Caco-2 (cell line): ENCODE measurements at places on chromosomes 2 and 18. TPM values are rescaled to one million over a fixed set of nuclear protein-coding genes. Genes with fewer than 3 reads are reported as not detected.

GRCh38 chr2:180604077-180604476 lies 376.3 kb upstream of the UBE2E3 start:
- no peak for DNase-seq

The AGXT gene
- 0.20 and 0.39 TPM in 2 replicates for total RNA-seq

The RAD51AP2 gene
- total RNA-seq = not detected in 2 replicates

The NYAP2 gene
- total RNA-seq = 0.07 and 0.11 TPM in 2 replicates

GRCh38 chr2:220980966-220981675 lies 591.0 kb downstream of the EPHA4 start:
- no peak for DNase-seq

DNA sequence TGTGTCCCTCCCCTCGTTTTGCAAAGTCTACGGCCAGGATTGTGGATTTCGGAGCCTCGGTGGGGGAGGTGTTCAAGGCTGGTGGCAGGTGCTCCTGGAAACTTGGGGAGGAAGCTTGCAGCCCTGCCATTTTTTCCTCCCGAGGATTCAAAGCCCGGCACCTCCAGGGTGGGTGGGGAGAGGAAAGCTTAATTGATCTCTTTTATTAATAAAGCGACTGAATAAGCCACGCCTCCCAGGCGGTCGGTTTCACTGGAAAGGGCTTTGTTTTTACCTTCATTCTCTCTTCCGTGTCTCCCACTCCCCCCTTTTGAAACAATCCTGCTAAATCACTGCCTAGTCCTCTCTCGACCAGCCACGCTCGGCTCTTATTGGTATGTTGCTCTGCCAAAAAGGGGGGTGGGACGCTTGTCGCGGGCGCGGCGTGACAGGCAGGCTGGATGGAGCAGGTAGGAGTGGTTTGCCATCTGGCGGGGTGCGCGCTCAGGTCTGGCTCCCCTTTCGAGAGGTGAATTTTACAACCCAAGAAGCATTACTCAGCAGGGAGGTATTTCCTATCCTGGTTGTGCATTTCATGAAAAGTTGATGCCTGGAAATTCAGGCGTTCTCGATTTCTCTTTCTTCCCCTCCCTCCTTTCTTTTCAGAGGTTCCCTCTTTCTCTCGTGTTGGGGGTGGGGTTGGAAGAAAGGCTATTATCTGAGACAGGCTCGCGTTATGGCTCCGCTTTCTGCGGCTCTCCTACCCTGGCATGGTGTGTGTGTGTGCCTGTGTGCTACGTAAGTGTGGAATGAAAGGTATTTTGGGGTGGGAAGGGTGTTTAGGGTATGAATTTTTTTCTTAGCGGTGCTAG lies 1.4 kb downstream of the NEDD4L start:
- peak; percentile 68 for DNase-seq

DNA sequence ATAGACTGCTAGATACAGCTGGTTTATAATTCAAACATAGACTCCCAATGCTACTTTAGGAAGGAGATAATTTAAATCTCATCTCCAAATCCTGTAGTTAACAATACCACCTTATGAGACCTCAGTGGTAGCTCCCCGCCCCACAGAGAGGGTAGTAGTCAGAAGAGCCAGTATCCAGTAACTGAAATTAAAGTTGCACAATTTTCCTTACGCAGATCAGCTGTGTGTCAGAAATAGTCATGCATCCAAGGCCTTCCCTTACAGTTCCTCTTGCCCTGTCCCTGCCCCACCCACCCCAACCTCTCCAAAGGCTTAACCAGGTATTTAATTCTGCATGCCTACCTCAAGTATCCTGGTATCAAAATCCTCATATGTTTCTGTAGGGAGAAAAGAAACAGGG lies 15.5 kb downstream of the MRPS5 start:
- DNase-seq = no peak

The LRATD1 gene
- total RNA-seq = 0.27 and 0.35 TPM in 2 replicates

DNA sequence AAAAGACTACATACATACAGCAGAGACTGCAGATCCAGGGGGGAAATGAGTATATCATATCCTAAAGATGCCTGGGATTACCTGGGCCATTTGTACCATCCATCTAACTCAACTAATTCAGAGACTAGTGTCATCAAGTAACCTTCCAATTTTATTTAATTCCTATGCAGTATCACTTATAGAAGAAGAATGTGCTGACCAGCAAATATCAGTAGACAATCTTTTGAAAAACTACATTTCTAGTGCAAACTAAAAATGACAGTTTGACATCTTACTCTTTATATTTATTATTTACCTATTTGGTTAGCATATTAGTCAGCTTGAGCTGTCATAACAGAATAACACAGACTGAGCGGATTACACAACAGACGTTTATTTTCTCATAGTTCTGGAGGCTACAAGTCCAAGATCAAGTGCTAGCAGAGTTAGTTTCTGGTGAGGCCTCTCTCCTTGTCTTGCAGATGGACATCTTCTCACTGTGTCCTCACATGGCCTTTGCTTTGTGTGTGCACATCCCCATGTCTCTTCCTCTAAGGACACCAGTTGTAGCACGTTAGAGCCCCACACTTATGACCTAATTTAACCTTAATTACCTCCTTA lies 47.0 kb downstream of the NCKAP5 start:
- DNase-seq = no peak

The APLF gene
- 3.9 and 4.0 TPM in 2 replicates for total RNA-seq

The LAMA3 gene
- total RNA-seq = 34.6 and 37.9 TPM in 2 replicates

GRCh38 chr2:109545828-109546713 lies 67.7 kb downstream of the SEPTIN10 start:
- DNase-seq = peak; percentile 60

- DNase-seq = no peak
These were observed 164.0 kb downstream of the GRB14 start for GRCh38 chr2:164457271-164457670.

The MYO1B gene
- total RNA-seq = 80.3 and 83.4 TPM in 2 replicates

- no peak for DNase-seq
These were observed 262.9 kb upstream of the GULP1 start for GRCh38 chr2:188028739-188029138.

The DSG4 gene
- not detected in 2 replicates for total RNA-seq

- no peak for DNase-seq
These were observed 56.8 kb upstream of the SPAG16 start for GRCh38 chr2:213227458-213227857.

GRCh38 chr2:150520887-150521664 lies 33.6 kb upstream of the RND3 start:
- DNase-seq = no peak

DNA sequence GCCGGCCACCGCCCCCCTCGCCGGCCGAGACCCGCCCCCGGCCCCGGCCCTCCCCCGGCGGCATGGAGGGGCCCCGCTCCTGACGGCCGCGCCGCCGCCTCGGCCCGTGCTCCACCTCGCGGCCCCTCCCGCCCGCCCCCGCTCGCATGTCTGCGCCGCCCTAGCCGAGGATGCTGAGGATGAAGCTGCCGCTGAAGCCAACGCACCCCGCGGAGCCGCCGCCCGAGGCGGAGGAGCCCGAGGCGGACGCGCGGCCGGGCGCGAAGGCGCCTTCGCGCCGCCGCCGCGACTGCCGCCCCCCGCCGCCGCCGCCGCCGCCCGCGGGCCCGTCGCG lies 397 bp downstream of the ZCCHC2 start:
- DNase-seq = no peak

- no peak for DNase-seq
These were observed 291.8 kb upstream of the LRATD1 start for GRCh38 chr2:14340703-14341102.

DNA sequence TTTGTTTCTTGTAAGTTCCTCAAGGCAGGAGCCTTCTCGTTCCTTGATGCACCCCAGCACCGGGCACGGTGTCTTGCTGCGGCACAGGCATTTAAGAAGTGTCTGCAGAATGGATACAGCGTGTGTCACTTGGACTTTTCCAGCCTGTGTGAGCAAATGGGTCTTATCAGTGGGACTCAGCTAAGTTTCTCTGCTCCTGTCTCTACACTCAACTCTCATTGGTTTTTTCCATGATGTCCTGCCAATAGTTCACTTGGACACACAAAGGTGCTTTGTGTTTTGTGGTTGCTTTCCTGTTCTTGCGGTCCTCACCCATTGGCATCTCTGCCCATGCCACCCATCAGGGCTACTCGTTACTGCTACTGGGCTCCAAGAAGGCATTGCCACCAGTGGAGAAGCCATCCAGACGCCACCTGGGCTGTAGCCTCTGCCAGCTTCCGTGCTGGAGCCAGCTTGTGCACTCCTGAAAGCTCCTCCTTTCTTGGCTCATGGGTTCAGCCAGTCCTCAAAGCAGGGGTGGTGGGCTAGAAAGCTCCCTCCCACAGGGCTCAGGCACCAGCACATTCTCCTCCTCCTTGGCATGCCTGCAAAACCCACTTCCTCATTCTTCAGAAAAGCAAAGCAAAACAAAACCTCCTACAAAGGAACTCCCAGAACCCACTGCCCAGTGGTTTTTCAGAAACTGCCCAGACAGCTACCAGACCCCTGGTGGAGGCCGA lies 41.4 kb downstream of the IL1R2 start:
- no peak for DNase-seq

DNA sequence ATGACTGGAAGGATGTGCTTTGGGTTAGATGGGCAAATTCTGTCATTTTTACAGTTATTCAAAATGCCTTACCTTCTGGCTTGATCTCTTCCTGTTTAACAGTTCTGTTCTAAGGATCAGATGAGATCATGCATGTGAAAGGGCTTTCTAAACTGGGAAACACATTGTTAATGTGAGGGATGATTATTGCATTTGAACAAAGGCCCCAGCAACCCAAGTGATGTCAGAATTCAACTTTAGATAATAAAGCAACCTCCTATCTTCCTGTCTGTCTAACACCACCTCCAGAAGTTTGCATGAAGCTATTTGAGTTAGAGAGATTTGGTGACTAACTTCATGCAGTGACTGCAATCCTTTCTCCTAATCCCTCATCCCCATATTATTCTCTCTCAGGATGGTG lies 77.8 kb upstream of the B3GNT2 start:
- no peak for DNase-seq

The BCL2 gene
- total RNA-seq = 6.3 and 6.5 TPM in 2 replicates

The REG3G gene
- not detected in 2 replicates for total RNA-seq

DNA sequence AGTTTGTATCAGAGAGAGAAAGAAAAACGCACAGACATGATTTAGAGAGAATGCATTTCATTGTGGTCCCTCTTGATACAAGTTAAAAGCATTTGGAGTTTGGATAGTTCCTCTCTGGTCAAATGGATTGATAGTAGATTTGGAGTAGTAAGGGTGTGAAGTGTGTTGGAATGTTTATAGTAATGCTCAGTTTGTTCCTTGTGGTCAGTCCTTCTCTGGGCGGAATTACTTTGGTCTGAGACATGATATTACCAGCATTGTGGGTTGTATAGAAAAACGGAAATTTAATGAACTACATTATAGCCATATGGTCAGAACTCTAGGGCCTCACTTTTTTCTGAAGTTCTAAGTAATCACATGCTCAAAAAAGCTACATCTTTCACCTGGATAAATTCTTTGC lies 178.9 kb downstream of the AGAP1 start:
- no peak for DNase-seq

- no peak for DNase-seq
These were observed 9.3 kb downstream of the WNT10A start for GRCh38 chr2:218889937-218890336.

The ARHGEF4 gene
- 1.8 and 2.8 TPM in 2 replicates for total RNA-seq

- DNase-seq = no peak
These were observed 275.9 kb downstream of the TMX3 start for GRCh38 chr18:68438983-68439382.

GRCh38 chr2:232363784-232364615 lies 14.6 kb upstream of the ALPP start:
- DNase-seq = no peak

- DNase-seq = no peak
These were observed 1.4 kb downstream of the FAM171B start for GRCh38 chr2:186695081-186695756.

GRCh38 chr2:226461981-226462380 lies 337.6 kb downstream of the IRS1 start:
- no peak for DNase-seq

DNA sequence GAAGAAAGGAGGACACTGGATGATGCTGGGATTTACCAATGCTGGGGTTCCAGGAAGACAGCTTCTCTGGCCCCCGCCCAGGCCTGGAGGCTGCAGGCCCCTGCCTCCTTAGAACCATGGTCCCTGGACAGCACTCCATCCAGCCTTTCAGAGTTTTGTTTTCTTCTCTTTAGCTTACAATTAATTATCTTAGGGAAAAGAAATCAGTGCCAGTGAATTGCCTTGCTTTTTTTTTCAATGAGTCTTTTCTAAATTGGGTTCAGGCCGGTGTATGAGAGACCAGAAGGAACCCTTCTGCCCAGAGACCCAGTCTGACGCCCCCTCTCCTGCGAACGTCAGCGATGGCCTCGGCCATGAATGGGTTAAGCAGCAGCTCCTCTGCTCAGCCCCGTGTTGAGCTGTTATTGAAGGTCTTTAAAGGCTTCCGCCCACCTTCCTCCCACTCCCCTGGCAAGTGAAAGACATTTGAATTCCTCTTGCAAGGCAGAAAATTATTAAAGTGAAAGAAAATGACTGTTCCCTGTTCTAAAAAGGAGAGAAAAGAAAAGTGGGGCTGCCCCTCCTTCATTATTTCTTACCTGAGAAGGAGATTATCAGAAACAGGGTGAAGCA lies 65.7 kb upstream of the CHMP1B start:
- no peak for DNase-seq

- peak; percentile 8 for DNase-seq
These were observed 64.7 kb upstream of the TLK1 start for GRCh38 chr2:171225302-171225980.

The MYOM1 gene
- total RNA-seq = 0.41 and 0.49 TPM in 2 replicates
